Bronchial smooth muscle cell (primary cell): ENCODE measurements at places on chromosomes 5 and 9. TPM values are rescaled to one million over a fixed set of nuclear protein-coding genes. Genes with fewer than 3 reads are reported as not detected.

The ARID3C gene
- not detected in 2 replicates for total RNA-seq

The PCDHGA12 gene
- total RNA-seq: 7.4 and 15.8 TPM in 2 replicates

The ADGRV1 gene
- total RNA-seq: 0.16 and 0.17 TPM in 2 replicates

The TAS2R1 gene
- not detected in 2 replicates for total RNA-seq

The IL3 gene
- total RNA-seq: not detected in 2 replicates

The ATP10B gene
- not detected in 2 replicates for total RNA-seq

The LRRTM2 gene
- 1.0 and 3.5 TPM in 2 replicates for total RNA-seq

The CAVIN4 gene
- 0.79 and 1.6 TPM in 2 replicates for total RNA-seq

The INSYN2B gene
- total RNA-seq: 2.9 and 3.8 TPM in 2 replicates

The ADGRD2 gene
- total RNA-seq: not detected in 2 replicates

The INPP5E gene
- 4.5 and 4.6 TPM in 2 replicates for total RNA-seq

The TRUB2 gene
- total RNA-seq: 12.2 and 19.2 TPM in 2 replicates

The COL27A1 gene
- total RNA-seq: 2.0 and 3.5 TPM in 2 replicates

The POU5F2 gene
- total RNA-seq: 0.43 and 0.63 TPM in 2 replicates

The IFNE gene
- 1.5 and 3.8 TPM in 2 replicates for total RNA-seq

The NR5A1 gene
- total RNA-seq: not detected in 2 replicates

The RNF183 gene
- not detected in 2 replicates for total RNA-seq

The MEF2C gene
- 6.9 and 19.1 TPM in 2 replicates for total RNA-seq

The GALNT12 gene
- 31.5 and 37.4 TPM in 2 replicates for total RNA-seq

The RGS3 gene
- 20.8 and 60.0 TPM in 2 replicates for total RNA-seq

The ZBED3 gene
- 0.34 and 1.4 TPM in 2 replicates for total RNA-seq

The ZDHHC11B gene
- 0.32 and 0.43 TPM in 2 replicates for total RNA-seq

The IL9 gene
- not detected in 2 replicates for total RNA-seq

The PTGR1 gene
- 63.9 and 93.3 TPM in 2 replicates for total RNA-seq

The TPPP gene
- under 0.01 and 0.09 TPM in 2 replicates for total RNA-seq

The ADAMTS19 gene
- under 0.01 TPM in 1 of 2 replicates, not detected in the other for total RNA-seq

The CDC14B gene
- 29.9 and 42.6 TPM in 2 replicates for total RNA-seq

The CFAP157 gene
- 0.09 and 0.16 TPM in 2 replicates for total RNA-seq

The CLINT1 gene
- 71.2 and 75.0 TPM in 2 replicates for total RNA-seq

The SLC6A19 gene
- not detected in 2 replicates for total RNA-seq

The CSF2 gene
- not detected in 2 replicates for total RNA-seq

The PRDM9 gene
- total RNA-seq: not detected in 2 replicates

The N4BP3 gene
- total RNA-seq: 1.6 and 1.8 TPM in 2 replicates

The SERF1A gene
- 0.69 and 5.0 TPM in 2 replicates for total RNA-seq

The DBH gene
- total RNA-seq: not detected in 2 replicates

The PSIP1 gene
- 20.5 and 31.5 TPM in 2 replicates for total RNA-seq

The TMC1 gene
- total RNA-seq: under 0.01 and 0.26 TPM in 2 replicates

The NR2F1 gene
- total RNA-seq: 32.5 and 65.0 TPM in 2 replicates

The COL15A1 gene
- 1.1 and 69.5 TPM in 2 replicates for total RNA-seq

The GNAQ gene
- 18.3 and 19.8 TPM in 2 replicates for total RNA-seq

The SNAPC4 gene
- 3.6 and 4.6 TPM in 2 replicates for total RNA-seq

The CRHBP gene
- total RNA-seq: 0.26 and 0.63 TPM in 2 replicates

The SNCB gene
- 0.09 and 0.32 TPM in 2 replicates for total RNA-seq

The SPATA31A3 gene
- total RNA-seq: not detected in 2 replicates

The CHSY3 gene
- 0.77 and 1.3 TPM in 2 replicates for total RNA-seq

The RORB gene
- total RNA-seq: 1.3 and 2.0 TPM in 2 replicates

The ORM2 gene
- total RNA-seq: not detected in 2 replicates

The ANKRD18A gene
- total RNA-seq: not detected in 2 replicates

The ANKRD18B gene
- 2.3 and 4.3 TPM in 2 replicates for total RNA-seq

The RASGEF1C gene
- not detected in 2 replicates for total RNA-seq

The RANBP3L gene
- total RNA-seq: under 0.01 and 1.1 TPM in 2 replicates

The NDST1 gene
- 19.7 and 22.2 TPM in 2 replicates for total RNA-seq

The LHX3 gene
- total RNA-seq: not detected in 2 replicates

The C1QTNF2 gene
- 0.32 and 0.86 TPM in 2 replicates for total RNA-seq
